M059J (cell line): ENCODE measurements at places on chromosomes 11 and 22.

DNA sequence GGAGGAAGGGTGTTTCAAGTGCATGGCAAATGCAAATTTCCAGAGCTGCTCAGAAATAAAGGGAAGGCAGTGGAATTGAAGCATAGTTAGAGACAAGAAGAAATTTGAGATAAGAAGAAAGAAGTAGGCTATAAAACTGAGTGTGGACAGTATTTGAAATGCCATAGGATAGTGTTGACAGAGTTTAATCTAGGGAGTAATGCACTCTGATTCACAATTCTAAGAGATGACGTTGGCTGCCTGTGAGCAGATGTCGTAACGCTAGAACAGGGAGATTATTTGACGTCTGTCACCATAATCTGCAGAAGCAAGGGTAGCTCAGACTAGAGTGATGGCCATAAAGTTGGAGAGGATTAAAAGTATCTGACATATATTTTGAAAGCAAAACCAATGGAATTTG is 389.9 kb upstream of the KIRREL3 start:
- DNase-seq = no peak

GRCh38 chr22:25930083-25930482 is 188.1 kb downstream of the MYO18B start:
- no peak for DNase-seq

DNA sequence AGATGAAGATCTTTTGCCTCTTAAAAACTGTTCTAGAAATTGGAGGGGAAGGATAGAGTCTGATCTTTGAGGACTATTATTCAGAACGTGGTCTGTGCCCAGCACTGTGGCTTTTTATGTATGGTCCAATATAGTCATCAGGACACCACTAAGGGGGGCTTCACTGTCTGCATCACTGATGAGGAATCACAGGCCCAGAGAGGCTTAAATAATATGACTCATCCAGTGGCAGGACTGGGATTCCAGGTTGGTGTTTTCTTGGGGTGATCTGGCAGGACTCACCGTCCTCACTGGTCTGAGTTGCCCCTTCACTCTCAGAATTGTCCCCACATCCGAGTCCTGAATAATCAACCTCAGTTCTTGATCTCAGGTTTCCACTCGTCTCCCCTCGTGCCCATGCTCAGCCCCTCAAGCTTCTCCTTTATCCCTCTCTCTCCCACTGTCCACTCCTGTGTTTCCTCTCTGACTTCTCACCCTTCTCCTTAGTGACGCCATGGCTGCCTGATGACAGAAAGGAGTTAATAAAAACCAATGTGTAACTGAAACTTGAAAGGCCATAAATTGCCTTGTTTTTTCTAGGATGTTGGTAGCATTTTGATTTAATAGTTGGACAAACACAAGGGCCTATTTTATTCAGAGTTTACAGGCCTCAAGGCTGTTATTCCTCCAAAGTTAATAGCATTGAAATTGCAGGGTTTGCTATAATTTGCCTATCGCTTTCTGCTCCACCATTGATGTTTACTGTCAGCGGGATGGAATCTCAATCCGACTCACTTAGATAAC is 95.7 kb upstream of the NNMT start:
- no peak for DNase-seq

DNA sequence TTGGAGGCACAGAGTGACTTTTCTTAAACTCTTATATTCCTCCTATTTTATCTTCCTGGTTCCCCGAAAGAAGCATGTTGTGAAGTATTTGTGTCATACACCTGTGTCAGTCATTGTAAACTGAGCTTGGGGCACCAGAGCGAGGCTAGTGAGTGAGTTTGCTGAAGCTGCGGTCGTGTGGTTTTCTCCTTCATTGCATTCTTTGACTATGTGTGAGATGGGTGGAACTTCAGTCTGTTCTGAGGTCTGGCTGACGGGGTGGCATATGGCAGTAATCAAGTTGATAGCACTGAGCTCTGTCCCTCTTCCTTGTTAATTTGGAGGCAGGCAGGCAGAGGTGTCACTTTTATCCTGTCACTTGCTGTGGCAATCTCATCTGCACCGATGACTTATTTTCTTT is 4.2 kb downstream of the VPS26B start:
- DNase-seq = no peak

DNA sequence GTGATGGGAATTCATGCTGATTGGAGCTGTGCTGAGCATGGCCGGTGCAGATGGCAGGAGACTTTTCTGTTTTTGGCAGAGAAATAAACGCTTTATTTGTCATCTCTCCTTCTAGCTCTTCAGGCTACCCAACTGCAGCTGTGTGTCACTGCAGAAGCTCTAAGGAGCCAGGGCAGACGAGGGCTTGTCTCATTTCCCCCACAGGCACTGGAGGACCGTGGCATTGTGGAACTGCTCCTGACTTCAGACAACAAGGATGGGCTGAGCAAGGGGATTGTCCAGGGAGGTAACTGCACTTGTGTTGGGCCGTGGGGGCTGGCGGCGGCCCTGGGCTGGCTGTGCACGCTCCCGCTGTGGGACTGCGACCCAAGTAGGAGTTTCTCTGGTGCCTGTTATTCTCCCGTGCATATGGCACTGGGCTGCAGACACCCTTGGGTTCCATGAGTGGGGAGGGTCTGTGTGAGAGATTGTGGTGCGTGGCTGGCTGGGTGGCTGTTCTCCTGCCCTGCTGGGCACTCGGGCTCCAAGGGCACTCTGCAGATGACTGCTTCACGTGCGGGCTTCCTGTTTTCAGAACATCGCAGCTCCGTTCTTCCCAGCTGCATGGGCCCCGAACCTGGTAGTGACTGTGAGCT is 27.2 kb downstream of the GLB1L2 start:
- DNase-seq = no peak

DNA sequence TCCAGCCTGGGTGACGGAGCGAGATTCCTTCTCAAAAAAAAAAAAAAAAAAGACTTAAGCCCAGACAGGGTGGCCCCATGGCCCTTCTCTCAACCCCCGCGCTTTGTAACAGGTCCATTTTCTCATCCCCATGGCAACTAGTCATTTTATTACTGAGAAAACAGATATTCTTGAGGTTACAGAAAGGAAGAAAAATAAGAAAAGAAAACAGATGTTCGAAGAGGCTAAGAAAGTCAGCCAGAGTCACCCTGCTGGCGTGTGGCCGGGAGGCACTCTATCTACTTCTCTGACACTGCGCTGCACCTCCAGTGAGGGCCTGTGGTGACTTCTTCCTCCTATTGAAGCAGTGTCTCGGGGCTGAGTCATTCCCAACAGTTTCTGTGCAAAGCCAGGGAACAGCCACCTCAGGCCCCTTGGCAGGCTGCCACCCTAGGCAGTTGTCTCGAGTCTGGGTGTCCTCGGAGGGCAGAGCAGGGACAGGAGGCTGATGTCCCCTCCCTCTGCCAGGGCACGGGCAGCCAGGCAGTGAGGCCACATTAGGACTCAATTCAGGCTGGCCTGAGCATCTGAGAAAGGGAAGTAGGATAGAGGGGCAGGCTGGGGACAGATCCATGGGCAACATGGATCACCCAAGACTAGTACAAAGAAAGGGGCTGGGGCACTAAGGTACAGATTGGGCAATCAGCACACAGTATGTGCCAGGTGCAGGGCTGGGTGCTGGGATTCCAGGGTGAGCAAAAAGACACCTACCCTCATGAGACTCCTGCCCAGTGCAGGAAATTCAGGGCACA is 16.4 kb upstream of the SYVN1 start:
- DNase-seq = peak; percentile 98

- DNase-seq = no peak
Measured at GRCh38 chr11:30565027-30565426, 21.1 kb downstream of the MPPED2 start.

DNA sequence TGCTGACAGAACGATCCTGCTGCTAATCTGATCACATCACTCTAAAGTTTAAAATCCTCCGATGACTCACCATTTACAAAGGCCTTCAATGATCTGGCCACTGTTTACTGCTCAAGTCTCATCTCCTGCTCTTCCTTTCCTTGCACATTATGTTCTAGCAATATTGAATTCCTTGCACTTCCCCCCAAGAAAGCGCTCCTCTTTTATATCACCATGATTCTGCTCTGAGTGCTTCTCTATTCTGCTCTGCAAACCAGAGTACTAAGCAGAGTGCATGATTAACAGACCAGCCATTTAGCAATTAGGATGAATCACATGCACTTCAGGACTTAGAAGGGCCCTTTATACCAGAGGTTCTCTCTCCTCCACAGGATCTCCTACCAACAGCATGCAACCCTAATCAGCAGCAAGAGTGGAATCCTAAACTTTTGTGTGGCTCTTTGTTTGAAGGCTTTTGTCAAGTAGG is 1122.8 kb upstream of the CCDC90B start:
- DNase-seq = no peak
